Mesenteric fat pad (tissue), 1 donor: ENCODE measurements at places on chromosomes 4 and X.

- no peak for DNase-seq
These were observed 165.1 kb downstream of the TSPAN5 start for GRCh38 chr4:98493296-98493695.

DNA sequence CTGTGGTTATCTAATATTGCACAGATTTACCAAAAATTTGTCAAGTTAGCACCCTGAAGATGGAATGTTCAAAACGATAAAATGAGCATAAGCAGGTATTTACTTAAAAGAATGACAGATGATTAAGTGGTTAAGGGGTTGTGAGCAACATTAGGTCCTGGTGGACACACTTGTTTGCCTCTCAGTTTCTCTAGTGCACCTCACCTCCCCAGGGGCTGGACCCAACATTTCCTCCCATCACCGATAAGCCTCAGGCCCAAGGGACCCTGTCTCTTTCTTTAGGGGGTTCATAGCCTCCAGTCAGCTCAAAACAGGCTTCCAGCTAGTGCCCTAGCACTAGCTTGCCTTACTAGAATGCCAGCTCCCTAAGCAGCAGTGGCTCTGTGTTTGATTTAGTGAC lies 88.0 kb downstream of the ATP11C start:
- DNase-seq: no peak

GRCh38 chr4:8652181-8653078 lies 59.9 kb downstream of the CPZ start:
- DNase-seq: peak; percentile 83

DNA sequence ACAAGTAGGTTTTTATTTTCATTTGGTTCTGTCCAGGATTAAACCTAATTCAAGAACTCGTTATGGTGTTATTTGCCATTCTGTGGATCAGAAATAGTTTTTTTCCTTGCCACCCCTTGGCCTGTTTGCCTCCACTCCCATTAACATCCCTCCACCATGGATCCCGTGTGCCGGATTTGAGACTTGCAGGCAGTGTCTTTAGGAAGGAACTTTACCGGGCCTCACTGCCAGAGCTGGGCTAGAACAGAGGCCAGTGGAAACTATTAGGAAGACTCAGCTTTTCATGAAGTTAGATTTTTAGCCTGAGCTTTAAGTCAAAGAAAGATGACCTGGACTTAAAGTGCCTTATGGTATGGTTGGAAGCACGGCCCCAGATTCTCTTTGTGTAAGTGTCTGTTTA lies 2.4 kb downstream of the KLHL2 start:
- no peak for DNase-seq

DNA sequence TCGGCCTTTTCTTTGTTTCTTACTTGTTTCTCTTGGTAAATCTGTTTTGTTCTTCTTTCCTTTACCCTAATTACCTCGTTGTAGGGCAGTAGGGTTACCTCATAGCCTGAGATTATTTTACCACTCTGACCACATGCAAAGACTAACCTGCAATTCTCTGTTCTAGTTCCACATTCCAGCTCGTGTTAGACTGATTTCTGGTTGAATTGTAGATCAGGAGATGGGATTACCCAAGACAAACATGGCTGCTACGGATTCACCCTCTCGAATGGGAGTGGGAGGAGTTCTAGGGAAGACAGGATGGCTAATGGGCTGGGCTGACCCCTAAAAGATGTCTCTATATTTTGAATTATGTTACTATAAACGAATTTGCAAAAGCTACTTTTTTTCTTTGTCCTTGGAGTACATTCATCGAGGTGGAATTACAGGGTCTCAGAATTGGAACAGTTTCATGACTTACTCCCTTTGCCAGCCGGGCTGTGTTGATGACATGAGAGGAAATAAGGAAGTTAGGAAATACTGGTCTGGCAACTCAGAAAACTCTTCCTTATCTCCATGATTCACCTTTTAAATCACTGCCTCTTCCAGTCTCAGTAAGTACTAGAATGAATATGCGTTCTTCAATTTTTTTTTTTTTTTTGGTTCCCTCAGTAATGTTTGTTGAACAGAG lies 36.7 kb upstream of the FBXW7 start:
- DNase-seq: no peak

GRCh38 chr4:52192721-52193135 lies 141.6 kb downstream of the SPATA18 start:
- DNase-seq: no peak

DNA sequence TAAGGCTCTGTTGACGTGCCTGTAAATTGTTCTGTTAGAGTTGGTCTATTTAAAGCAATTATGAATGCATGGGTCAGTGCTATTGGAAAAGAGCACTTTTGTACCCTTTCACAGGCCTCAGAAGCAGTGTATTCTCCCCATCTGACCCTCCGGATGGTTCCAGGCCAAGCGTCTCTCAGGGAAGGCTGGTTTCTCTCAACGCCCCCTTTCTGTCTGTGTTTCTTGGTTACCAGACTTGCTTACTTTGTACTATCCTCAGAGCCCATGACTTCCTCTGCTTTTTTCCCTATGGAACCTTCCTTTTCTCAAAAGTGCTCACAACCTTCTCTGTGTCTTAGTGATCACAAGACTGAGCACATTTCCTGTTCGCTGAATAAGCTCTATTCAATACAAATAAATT lies 559.3 kb upstream of the ZFP42 start:
- no peak for DNase-seq

- DNase-seq: no peak
These were observed 69.2 kb downstream of the MID1IP1 start for GRCh38 chrX:38870361-38870895.

DNA sequence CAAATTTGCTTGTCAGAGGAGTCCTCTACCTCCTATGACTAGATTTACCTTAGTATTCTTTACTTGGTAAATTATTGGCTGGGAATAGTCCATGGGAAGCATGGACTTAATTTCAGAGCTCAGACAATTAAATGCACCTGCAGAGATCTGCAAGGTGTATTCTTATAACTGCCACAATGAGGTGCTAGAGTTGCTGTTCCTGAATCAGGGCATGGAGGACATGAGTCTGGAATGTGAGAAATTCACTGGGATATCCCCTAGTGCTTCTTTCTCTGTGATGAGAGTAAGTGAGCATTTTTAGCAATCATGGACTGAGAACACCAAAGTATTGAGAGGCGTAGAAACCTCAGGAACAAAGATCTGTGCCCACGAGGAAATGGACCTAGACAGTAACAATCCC lies 32.9 kb upstream of the GRID2 start:
- no peak for DNase-seq

DNA sequence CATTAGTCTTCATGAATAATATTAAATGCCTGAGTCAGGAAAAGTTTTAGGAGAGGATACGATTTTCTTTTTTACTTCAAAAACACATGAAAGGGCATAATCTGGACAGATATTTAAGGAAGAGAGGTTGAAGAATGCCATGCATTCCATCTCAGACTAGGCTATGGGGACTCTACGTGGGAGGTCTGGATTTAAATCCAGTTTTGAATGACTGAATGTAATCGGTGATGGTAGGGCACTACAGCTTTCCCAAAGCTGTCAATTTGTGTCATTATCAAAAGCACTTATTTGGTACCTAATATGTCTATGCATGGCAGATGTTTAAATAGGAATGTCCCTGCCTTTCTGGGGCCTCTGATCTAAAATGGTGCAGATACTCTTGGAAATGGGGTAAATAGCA lies 59.3 kb upstream of the RPL34 start:
- DNase-seq: no peak

GRCh38 chr4:101348995-101349800 lies 1.9 kb upstream of the PPP3CA start:
- no peak for DNase-seq

GRCh38 chrX:97691901-97692455 lies 808.3 kb downstream of the RPA4 start:
- no peak for DNase-seq

DNA sequence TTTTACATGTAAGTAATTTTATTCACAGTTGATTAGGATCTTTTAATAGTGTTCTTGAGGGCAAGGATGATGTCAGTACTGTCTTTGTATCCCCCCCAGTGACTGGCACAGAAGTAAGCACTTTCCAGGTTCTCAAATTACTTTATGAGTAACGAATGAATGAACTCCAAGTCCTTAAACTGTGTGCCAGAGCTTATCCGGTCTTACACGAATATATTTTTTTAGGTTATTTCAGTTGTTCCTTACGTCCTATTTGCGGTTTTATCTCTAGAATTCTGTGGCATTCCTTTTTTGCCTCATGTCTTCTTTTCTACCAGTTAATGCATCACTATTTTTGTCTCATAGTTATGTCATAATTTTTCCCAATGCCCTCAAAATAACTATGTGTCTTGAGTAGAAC lies 106.9 kb upstream of the MID1IP1 start:
- DNase-seq: no peak

DNA sequence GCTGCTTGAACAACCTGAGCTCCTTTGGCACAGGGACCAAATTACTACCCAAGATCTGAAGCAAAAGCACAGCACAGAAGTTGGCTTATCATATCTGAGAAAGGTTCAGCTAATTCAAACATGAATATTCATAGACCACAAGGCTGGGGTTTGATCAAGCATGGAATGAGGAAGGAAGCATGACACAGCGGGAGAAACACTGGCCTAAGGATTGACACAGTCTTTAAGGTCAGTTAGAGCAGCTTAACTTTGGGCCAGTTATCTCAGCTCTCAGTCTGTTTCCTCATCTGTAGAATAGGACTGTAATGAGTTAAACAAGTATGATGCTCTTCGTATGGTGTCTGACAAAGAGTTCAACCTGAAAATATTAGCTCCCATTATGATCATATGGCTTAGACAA lies 88.5 kb upstream of the CBR4 start:
- DNase-seq: no peak

- DNase-seq: no peak
These were observed 3.4 kb downstream of the SEPTIN11 start for GRCh38 chr4:76952656-76953582.

DNA sequence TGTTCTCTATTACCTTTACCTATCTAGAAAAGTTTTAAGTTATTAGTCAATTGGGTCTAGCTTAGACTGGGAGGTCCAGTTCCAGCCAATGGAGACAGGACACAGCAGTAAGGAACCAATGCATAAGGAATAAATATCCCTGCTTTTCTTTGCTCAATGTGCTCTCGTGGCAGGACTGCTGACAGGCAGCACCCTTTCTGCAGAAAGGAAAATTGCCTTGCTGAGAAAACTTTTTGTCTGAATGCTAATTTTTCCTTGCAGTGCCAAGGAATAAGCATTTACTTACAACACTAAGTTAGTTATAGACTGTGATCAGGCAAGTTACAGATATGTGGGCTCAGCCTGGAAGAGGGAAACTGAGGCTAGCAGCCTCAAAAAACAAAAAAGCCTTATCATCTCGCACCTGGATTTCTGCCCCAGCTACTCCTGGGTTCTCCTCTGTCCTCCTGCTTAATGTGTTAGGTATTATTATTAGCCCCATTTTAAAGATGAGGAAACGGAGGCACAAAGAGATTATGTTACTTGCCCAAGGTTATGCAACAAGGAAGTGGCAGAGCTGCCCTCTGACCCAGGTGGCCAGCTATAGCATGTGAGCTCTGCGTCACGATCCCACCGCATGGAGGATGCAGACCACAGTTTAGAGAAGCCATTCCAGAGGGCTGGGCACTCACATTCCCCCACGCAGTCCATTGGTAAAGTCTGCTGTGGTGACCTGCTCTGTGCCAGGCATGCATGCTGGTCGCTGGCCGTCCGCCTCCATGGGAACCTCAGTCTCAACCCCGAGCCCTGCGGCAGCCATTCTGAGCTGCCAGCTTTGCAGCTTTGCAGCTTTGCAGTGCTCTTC lies 40.5 kb upstream of the C4orf50 start:
- DNase-seq: no peak

DNA sequence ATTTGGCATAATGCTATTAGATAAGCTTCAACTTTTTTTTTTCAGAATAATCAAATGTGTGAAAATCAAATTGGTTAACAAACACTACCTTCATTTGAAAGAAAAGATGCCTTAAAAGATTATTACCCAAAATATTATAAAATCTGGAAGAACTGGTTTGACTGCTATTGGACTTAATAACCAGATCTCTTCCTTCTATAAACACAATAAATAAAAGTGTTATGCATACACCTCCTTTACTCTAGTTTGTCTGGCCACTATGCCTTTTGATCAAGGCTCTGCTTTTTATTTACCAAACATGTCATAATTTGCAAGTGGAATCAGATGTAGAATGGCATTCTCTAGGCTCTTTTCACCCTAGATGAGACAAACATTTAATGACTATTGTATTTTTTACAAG lies 897.3 kb upstream of the EPHA5 start:
- no peak for DNase-seq

DNA sequence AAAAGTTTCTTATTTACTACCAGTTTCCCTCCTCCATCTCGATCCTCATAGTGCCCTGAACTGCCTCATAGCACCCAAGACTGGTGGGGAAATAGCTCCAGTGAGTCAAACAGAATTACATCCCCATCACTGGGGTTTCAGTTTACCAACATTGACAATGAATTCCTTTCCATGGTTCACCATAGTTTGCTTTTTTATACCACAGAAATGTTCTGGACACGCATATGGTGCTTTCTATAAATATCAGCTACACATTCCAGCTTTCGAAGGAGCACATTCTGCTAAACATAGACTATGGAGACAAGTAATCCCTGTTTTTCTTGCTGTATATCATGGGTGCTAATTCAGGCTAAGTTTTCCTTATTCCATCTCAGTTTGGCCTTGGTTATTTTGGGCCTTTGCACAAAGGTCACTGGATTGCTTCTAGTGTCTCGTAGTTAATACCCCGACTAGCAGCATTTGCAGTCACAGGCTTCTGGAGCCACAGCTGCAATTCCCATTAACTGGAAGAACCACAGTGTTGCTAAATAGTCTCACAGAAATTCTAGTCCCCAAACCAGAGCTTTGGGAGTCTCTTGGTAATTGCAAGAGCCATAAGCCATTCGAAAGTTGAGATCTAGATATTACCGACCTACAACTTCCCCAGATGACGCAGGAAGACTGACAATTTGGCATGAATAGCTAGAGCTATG lies 53.4 kb upstream of the TRPC3 start:
- no peak for DNase-seq

DNA sequence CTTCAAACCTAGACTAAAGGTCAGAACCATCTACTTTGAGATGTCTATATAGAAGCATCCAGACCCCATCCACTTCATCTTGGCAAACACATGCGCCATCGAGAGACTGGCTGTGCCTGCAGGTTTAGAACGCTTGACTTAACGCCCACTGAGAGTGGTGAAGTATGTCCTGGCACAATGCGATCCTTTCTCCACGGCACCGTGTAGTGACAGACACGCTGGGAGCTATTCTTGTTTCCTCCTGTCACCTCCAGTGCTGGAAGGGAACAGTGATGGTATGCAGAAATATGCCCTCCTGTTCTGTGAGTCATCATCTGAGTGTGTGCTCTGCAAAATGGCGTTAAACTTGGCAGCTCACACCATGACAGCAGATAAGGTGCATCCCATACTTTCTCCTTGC lies 330.2 kb downstream of the NLGN4X start:
- DNase-seq: no peak

GRCh38 chrX:18992829-18993228 lies 8.9 kb upstream of the PHKA2 start:
- DNase-seq: no peak

- DNase-seq: no peak
These were observed 9.1 kb upstream of the MAGIX start for GRCh38 chrX:49153467-49153866.

DNA sequence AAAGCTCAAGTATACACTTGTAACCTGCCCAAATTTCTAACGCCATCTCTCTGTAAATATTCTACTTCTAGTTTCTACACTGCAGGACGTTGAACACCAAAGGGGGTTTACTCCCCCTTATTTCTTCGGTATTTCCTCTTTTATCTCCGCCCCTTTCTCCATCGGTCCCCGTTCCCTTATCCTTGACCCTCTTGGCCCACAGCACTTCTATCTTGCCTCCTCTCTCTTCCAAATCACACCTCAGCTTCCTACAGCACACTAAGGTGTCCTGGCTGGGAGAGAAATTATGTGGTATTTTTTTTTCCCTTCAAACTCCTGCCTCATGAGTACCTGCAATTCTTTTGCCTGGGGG lies 715 bp downstream of the ZMAT1 start:
- no peak for DNase-seq
